NCI-H2171 treated with DMSO at 0.1 percent for 48 hours (cell line): ENCODE measurements at places on chromosomes 7 and 10.

- no peak for DNase-seq
These were observed 573.9 kb downstream of the GATA3 start for GRCh38 chr10:8628351-8628750.

- DNase-seq: no peak
These were observed 9.2 kb downstream of the NEBL start for GRCh38 chr10:20887706-20888555.

DNA sequence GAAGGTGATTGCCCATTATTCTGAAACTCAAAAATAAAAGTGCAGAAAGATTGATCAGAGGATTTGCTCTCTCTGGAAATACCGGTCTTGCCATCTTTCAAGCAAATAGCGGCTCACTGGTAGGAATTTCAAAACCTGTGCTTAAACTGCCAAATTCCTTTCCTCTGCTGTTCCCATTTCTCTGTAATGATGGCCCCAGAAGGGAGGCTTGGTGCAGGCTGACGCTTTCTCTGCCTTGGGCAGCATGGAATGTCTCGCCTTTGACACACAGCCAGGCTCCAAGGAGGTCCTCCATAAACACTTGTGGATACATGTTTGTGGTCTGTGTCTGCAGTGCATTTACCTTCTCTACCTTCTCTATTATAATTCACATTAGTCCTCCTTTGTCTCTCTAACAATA is 146.8 kb downstream of the HIBADH start:
- DNase-seq: no peak

- no peak for DNase-seq
These were observed 66.4 kb upstream of the DDC start for GRCh38 chr7:50631639-50632038.

DNA sequence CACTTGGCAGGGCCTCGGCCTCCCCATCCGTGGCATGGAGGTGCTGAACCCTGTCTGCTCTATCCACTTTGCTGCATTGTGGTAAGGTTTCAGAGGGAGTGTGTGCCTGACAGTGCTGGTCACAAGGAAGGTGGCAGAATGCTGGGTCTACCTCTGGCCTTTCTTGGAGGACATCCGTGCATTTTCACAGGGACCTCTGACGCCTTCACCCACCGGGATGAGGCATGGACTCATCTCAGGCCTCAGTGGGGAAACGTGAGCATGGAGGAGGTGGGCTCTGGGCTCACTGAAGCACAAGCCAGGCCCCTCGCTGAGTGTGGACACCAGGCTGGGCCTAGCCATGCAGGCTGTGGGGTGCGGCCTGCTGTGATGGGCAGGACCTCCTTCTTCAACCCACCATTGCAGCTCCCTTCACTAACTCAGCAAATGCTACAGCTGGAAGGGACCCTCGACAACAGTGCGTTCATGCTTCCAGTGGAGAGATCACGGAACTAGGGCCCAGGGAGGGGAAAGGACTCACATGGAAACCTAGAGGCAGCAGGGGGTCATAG is 8.6 kb downstream of the TBATA start:
- DNase-seq: no peak
